ENCODE measurements at places on chromosomes 4 and X. TPM values are rescaled to one million over a fixed set of nuclear protein-coding genes. Genes with fewer than 3 reads are reported as not detected.

DNA sequence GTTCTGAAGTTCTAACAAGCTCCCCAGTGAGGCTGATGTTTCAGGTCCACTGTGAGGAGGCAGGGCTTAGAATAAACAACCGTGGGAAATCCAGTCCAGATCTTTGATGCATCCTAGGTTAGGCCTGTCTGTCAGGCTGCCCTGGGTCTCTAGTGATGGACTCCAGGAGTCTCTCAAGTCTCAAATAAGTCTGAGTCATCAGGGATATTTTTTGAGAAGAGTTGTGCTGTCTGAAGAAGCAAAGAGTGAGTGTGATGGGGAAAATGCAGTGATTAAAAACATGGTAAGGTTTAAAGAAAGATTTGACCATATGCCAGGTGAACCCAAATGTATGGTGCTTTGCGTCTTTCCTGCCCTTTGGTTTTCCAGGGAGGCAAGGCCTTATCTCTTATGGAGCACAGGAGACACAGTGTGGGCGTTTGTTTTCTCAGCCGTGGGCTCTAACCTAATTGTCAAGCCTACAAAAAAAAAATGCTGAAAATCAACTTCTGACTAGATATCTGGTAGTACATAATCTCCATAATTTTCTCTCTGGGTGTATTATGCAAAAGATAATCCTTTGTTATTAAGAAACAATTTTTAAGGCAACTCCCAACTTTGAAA, 100.7 kb downstream of the PTTG2 start:
- DNase-seq: no peak

Gene ZAR1
- 0.66 TPM for total RNA-seq

GRCh38 chr4:93186846-93187245, 641.7 kb upstream of the ATOH1 start:
- DNase-seq: no peak

DNA sequence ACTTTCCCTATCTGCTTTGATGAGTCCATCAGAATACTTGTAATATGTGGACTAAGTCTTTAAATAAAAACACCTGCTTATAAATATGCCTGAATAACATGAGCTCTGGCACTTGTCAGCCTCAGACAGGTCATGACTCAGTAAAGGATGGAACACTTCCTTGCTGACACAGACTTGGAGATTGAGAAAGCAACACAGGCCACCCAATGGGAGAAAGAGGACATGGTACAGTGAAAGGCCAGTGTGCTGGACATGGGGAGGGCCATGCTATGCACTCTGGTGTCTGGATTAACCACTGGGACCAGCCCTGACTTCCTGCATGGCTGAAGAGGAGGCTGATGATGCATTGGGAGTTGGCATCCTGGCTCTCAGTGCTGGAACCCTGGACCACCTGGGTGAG, 149.5 kb downstream of the DHRSX start:
- DNase-seq: no peak

Gene RNF4
- total RNA-seq: 79.6 TPM

GRCh38 chr4:108045687-108046024, 56.0 kb downstream of the HADH start:
- DNase-seq: no peak

Gene FAM9C
- 0.07 TPM for total RNA-seq

- no peak for DNase-seq
Observed at GRCh38 chr4:154604696-154605200, 7.7 kb downstream of the FGG start.

GRCh38 chr4:56106180-56107147, 157.7 kb downstream of the CEP135 start:
- DNase-seq: no peak

All from H7 (cell line).